Prostate gland (tissue), 2 donors: ENCODE measurements at places on chromosomes 16 and 17. TPM values are rescaled to one million over a fixed set of nuclear protein-coding genes. Genes with fewer than 3 reads are reported as not detected.
A peak's percentile ranks its signal among the peaks of the same experiment; 100 is the strongest.

Gene MPV17L
- total RNA-seq = 8.1 TPM

Gene GJD3
- 0.82 TPM for total RNA-seq

Gene AOC2
- 4.9 TPM for total RNA-seq

Gene GRAP
- 11.1 TPM for total RNA-seq

Gene DPEP3
- total RNA-seq = not detected

Gene MYCBPAP
- total RNA-seq = 12.6 TPM

Gene ZNF48
- 11.9 TPM for total RNA-seq

Gene HBA2
- total RNA-seq = 7.4 TPM

Gene WSB1
- total RNA-seq = 116 TPM

Gene CCDC200
- total RNA-seq = 2.7 TPM

Gene SLFN13
- 4.1 TPM for total RNA-seq

DNA sequence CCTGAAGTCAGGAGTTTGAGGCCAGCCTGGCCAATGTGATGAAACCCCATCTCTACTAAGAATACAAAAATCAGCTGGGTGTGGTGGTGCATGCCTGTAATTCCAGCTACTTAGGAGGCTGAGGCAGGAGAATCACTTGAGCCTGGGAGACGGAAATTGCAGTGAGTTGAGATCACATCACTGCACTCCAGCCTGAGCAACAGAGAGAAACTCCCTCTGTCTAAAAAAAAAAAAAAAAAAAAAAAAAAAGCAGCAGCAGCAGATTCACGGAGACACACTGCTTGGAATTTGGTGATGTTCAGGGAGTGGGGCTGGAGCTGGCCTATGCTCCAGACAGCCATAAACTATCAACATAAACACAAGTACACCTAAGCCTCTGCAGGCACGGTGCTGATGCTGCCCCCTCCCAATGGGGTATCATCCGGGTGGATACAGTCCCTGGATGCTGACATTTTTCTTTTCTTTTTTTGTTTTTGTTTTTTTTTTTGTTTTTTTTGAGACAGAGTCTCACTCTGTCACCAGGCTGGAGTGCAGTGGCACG lies 39.6 kb upstream of the RHOT1 start:
- no peaks in the 10 kb centered on the region for H3K36me3 ChIP-seq
- no peaks in the 10 kb centered on the region for H3K4me1 ChIP-seq
- no peak overlapping the region for H3K27ac ChIP-seq

- H3K27ac ChIP-seq = peak overlapping the region; percentile 90
- H3K36me3 ChIP-seq = no peaks in the 10 kb centered on the region
- H3K27me3 ChIP-seq = no peaks in the 10 kb centered on the region
- H3K4me1 ChIP-seq = peaks cover 11% of the 10 kb centered on the region
Measured at GRCh38 chr17:75550139-75550465, 24.6 kb downstream of the LLGL2 start.

- H3K4me3 ChIP-seq = no peak overlapping the region
- no peaks in the 10 kb centered on the region for H3K27me3 ChIP-seq
- H3K27ac ChIP-seq = no peak overlapping the region
Measured at GRCh38 chr17:3602499-3602898, 6.7 kb downstream of the TRPV1 start.

GRCh38 chr17:72474243-72474642 lies 353.4 kb downstream of the SOX9 start:
- H3K4me3 ChIP-seq = no peak overlapping the region
- no peak for DNase-seq
- no peaks in the 10 kb centered on the region for H3K36me3 ChIP-seq
- H3K4me1 ChIP-seq = peaks cover 14% of the 10 kb centered on the region
- no peak overlapping the region for H3K27ac ChIP-seq

- H3K36me3 ChIP-seq = no peaks in the 10 kb centered on the region
- H3K27me3 ChIP-seq = peaks cover 59% of the 10 kb centered on the region
- DNase-seq = no peak
Measured at GRCh38 chr16:86499889-86500707, 10.2 kb upstream of the FOXF1 start.

DNA sequence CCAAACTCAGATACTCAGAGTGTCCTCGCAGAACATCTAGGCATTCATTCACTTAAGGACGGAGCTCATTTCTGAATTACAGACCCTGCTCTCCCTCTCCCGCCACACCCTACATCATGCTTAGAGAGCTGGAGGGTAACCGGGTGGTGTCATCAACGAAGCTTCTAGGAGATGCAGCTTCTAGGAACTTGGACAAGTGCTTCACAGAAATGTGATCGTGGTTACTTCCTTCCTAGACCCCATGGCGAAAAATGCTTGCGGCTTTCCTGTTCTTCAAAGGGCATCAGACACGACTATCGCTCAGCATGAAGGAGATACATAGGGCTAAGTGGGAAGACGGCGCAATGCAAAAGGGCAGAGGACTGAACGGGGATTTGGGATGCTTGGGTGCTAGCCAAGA lies 126.8 kb downstream of the ZFHX3 start:
- peaks cover 21% of the 10 kb centered on the region for H3K4me1 ChIP-seq
- no peaks in the 10 kb centered on the region for H3K27me3 ChIP-seq
- no peak overlapping the region for H3K27ac ChIP-seq

DNA sequence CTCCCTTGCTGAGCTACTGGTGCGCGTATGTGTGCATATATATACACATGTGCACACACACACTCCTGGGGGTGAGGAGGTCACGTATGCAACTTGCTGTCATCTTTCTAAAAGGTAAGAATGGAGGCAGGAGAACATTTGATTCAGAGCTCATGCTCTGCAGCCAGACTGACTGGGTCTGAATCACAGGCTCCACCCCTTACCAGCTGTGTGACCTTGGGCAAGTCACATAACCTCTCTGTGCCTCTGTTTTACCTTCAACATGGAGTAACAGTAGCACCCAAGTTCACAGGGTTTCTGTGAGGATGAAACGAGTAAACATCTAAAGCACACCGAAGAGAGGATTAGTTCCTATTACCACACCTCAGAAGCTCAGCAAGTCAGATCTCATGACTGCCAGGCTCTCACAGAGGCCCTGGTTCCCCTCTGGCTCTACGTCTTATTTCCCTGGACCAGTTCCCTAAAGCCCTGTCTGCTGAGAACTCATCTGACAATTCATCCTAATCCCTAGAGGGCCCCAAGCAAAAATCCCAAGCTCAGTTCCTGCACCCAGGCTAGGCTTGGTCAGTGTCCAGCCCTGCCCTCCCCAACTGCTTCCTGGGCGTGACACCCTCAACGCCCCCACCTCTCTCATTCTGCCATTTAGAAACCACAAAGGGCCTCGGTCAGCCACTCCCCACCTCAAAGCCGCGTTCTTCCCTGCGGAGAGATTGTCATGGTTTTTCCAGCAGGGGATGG lies 28.7 kb downstream of the ABR start:
- no peaks in the 10 kb centered on the region for H3K27me3 ChIP-seq
- H3K4me1 ChIP-seq = no peaks in the 10 kb centered on the region
- H3K4me3 ChIP-seq = no peak overlapping the region
- no peak for DNase-seq

DNA sequence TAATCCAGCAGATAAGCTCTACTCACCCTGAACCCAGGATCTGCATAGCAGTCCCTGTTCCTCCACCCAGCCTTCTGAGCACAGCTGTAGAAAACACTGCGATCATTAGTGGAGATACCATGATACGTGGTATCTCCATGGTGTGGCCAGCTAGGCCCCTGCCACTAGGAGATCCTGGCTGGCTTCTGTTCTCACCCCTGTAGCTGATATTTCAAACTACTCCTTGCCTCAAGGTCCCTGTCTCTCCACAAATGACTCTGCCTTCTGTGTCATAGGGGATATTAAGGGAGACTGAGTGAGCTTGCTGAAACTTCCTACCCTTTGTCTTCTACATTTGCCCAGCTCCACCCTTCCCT lies 44.3 kb downstream of the ERN1 start:
- no peak overlapping the region for H3K27ac ChIP-seq
- no peak for DNase-seq
- H3K4me1 ChIP-seq = peaks cover 21% of the 10 kb centered on the region
- no peaks in the 10 kb centered on the region for H3K36me3 ChIP-seq
- H3K27me3 ChIP-seq = no peaks in the 10 kb centered on the region
- H3K4me3 ChIP-seq = no peak overlapping the region

DNA sequence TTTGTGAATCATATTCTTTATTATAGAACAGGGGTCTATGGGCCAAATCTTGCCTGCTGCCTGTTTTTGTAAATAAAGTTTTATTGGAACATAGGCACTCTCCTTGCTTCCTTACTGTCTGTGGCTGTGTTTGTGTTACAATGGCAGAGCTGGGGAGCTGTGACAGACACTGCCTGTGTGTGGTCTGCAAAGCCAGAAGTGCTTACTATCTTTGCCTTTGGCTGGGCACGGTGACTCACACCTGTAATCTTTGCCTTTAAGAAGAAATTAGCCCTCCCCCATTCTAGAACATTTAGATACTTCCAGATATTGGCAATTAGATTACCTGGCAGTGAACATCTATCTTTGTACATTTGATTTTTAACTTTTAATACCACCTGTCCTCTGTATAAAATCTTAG lies 308.3 kb downstream of the FOXL1 start:
- peaks cover 2% of the 10 kb centered on the region for H3K27me3 ChIP-seq
- no peak overlapping the region for H3K27ac ChIP-seq
- no peak overlapping the region for H3K4me3 ChIP-seq
- H3K36me3 ChIP-seq = no peaks in the 10 kb centered on the region
- no peaks in the 10 kb centered on the region for H3K4me1 ChIP-seq

DNA sequence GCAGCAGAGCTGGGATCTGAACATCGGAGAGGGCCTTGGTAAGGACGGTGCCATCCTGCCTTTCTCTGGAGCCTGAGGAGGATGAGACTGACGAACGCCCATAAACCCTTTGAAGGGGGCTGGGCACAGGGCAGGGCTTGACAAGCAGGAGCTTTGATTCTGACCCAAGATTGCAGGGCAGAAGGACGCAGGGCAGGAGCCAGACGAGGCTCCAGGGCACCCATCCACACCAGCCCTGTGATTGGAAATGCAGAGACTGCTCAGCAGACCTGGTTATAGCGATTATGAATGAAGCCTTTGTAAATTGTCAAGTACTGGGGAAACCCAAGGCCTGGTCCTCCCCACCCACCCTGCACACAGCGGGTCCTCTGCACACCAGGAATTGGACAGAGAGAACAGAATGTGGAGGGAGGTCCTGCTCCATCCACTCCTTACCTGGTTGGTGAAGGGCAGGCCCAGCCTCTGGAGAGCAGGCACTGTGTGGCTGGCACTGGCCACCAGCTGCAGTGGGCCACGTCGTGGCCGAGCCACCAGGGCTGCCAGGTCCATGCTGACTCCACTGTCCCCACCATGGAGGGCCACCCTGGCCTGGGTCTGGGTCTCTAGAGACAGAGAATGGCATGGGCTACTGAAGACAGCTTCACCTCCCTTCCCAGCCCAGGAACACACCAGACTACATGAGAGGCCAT lies 68.8 kb downstream of the RMI2 start:
- no peaks in the 10 kb centered on the region for H3K36me3 ChIP-seq
- no peaks in the 10 kb centered on the region for H3K27me3 ChIP-seq
- no peak overlapping the region for H3K27ac ChIP-seq
- no peaks in the 10 kb centered on the region for H3K4me1 ChIP-seq
- no peak for DNase-seq
- H3K4me3 ChIP-seq = no peak overlapping the region

DNA sequence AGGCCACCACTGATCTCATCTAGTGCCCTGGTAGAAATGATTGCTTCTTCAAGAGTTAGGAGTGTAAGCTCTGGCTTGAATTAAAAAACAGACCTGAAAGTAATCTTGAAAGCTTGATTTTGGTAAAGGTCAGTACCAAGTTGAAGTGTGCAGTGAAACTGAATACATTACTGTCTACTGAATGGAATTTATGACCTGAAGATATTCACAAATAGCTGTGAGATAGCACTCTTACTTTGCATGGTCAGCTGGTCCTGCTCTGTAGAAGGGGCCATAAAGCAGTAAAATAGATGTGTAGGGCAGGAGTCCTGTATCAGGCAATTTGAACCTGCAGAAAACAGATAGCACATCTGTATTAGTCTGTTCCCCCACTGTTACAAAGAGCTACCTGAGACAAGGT lies 78.6 kb downstream of the MYH13 start:
- DNase-seq = no peak
- no peak overlapping the region for H3K4me3 ChIP-seq
- H3K27ac ChIP-seq = no peak overlapping the region
- no peaks in the 10 kb centered on the region for H3K4me1 ChIP-seq
- no peaks in the 10 kb centered on the region for H3K36me3 ChIP-seq

GRCh38 chr17:59416184-59416583 lies 84.7 kb downstream of the YPEL2 start:
- H3K4me1 ChIP-seq = no peaks in the 10 kb centered on the region
- H3K4me3 ChIP-seq = no peak overlapping the region
- no peaks in the 10 kb centered on the region for H3K36me3 ChIP-seq
- no peak for DNase-seq
- no peaks in the 10 kb centered on the region for H3K27me3 ChIP-seq
- no peak overlapping the region for H3K27ac ChIP-seq

GRCh38 chr16:51710905-51711563 lies 560.0 kb upstream of the SALL1 start:
- DNase-seq = no peak
- no peaks in the 10 kb centered on the region for H3K27me3 ChIP-seq
- H3K36me3 ChIP-seq = no peaks in the 10 kb centered on the region
- no peak overlapping the region for H3K4me3 ChIP-seq

DNA sequence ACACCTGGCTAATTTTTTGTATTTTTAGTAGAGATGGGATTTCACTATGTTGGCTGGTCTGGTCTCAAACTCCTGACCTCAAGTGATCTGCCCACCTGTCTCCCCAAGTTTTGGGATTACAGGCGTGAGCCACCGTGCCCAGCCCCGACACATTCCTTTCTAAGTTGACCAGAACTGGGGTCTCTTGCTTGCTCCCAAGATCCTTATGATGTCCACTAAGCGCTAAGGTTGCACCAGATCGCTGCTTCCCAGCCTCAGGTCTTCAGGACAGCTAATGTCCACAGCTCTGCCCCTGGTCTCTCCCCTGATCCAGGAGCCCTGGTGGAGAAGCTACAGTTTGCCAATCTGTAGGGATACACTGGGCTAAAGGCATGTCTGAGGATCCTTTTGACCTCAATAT lies 29.5 kb downstream of the NSMCE1 start:
- no peaks in the 10 kb centered on the region for H3K36me3 ChIP-seq
- no peak overlapping the region for H3K27ac ChIP-seq
- H3K4me3 ChIP-seq = no peak overlapping the region
- no peaks in the 10 kb centered on the region for H3K27me3 ChIP-seq
- no peak for DNase-seq

- no peak overlapping the region for H3K4me3 ChIP-seq
- H3K27me3 ChIP-seq = no peaks in the 10 kb centered on the region
- no peak overlapping the region for H3K27ac ChIP-seq
- DNase-seq = no peak
Measured at GRCh38 chr17:71176928-71177443, 943.8 kb upstream of the SOX9 start.

DNA sequence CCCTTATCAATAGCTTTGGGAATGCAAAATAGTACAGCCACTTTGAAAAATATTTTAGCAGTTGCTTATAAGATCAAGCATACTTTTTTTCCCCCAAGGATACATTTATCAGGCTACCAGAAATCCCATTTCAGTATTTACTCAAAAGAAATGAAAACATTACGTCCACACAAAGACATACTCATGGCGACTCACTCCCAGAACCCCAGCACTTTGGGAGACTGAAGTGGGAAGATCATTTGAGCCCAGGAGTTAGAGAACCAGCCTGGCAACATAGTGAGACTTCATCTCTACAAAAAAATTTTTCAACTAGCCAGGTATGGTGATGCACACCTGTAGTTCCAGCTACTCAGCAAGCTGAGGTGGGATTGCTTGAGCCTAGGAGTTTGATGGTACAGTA lies 5.9 kb downstream of the SKA2 start:
- no peak overlapping the region for H3K27ac ChIP-seq
- H3K4me3 ChIP-seq = no peak overlapping the region
- H3K27me3 ChIP-seq = no peaks in the 10 kb centered on the region
- H3K36me3 ChIP-seq = no peaks in the 10 kb centered on the region
